ENCODE measurements at places on chromosomes 16 and 17.

- no peak for DNase-seq
These were observed 76.0 kb downstream of the ZNF778 start for GRCh38 chr16:89293276-89294143.

DNA sequence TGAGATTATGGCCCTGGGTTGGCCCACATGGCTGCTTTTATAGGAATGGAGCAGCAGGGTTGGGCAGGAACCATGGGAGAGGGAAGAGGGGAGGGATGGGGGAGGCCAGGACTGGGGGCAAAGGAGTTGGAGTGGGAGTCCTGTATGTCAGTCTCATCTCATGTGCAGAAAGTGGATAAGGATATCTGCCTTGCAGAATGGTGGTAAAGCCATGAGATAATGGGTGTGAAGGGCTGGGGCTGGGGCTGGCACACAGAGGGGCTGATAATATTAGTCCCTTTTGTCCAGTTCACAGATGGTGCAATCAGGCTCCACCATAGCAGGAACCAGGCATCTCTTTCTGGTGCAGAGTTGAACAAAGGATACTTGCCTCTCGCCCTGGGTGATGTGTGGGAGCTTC lies 101.3 kb downstream of the MRM1 start:
- no peak for DNase-seq

- DNase-seq = no peak
These were observed 11.6 kb upstream of the RMI2 start for GRCh38 chr16:11333702-11334101.

GRCh38 chr16:82628088-82628423 lies 1.3 kb downstream of the CDH13 start:
- DNase-seq = peak; percentile 27

DNA sequence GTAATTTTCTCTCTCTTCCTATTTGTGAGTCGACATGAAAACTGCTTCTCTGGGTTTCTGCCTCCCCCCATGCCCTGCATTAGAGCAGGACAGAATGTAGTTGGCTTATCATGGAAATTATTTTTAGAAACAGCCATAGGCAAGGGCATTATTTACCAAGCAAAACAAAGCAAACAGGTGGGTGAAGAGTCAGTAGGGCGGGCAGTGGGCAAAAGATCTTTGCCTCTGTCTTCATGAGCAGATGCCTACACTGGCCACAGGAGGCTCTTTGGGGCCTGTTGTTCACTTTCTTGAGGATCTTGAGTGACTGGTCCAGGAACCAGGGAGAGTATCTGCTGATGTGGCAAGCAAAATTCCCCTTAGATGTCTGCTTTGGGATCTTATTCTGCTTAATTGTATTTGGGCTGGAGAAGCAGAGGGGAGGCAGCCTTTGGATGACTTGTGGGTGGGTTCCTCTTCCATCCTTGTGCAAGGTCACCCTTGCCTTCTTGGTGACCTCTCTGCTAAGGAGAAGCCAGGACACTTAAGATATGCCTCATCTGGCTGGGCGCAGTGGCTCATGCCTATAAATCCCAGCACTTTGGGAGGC lies 42.5 kb upstream of the CLEC19A start:
- DNase-seq = no peak

DNA sequence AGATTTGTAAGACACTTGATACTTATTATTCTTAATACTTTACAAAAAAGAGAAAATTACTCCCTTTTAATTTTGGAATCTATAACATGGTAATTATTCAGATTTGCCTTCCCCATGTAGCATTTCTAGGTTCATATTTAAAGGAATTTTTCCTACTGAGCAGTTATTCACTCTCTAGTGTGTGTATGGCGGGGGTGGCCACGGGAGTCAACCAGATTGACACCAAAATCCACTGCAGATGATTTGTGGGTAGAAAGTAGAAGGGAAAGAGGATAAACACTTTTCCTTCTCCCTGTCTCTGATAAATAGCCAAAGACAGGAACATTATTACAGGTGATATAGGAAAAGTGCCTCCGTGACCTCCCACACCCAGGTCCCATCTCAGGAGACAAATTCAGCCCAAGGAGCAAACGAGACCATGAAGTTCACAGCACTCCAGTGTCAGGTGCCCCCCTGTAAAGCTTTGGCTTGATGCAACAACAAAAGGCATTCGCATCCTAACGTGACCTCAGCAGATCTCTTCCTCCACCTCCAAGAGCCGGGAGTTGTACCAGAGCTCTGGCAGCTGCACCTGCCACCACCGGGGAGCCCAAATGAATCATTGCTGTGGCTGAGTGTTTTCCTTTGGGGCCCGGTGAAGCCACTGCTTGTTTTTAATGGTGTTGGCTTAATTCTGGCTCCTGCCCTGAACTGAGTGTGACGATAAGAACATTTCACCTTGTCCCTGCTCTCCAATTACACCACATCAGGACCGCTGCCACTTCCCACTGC lies 92.7 kb upstream of the NOL11 start:
- no peak for DNase-seq

- DNase-seq = no peak
These were observed 345.4 kb downstream of the SOX9 start for GRCh38 chr17:72466199-72466598.

DNA sequence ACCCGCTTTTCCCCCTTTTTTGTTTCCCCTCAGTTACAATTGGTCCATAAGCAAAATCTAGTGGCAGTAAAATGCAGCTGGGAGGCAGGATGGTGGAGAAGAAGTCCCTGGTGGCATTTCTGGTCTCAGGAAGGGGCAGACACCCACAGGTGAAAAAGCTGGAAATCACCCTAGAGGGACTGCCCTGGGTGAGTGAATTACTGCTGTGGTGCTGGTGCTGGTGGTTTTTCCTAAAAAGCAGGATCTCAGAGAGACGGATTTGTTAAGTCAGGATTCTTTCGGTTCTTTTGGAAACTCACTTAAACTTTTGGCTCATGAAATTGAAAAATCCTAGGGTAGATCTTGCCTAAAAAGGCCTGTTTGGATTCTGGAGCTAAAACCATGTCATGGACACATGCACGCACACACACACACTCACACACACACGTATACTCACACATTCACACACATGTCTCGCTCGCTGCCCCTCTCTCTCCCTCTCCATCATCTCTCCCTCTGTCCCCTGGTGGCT lies 65.8 kb downstream of the NKD1 start:
- DNase-seq = no peak

GRCh38 chr16:57042157-57043111 lies 49.9 kb upstream of the CPNE2 start:
- no peak for DNase-seq

- no peak for DNase-seq
These were observed 3.2 kb downstream of the ACSF3 start for GRCh38 chr16:89096768-89097391.

DNA sequence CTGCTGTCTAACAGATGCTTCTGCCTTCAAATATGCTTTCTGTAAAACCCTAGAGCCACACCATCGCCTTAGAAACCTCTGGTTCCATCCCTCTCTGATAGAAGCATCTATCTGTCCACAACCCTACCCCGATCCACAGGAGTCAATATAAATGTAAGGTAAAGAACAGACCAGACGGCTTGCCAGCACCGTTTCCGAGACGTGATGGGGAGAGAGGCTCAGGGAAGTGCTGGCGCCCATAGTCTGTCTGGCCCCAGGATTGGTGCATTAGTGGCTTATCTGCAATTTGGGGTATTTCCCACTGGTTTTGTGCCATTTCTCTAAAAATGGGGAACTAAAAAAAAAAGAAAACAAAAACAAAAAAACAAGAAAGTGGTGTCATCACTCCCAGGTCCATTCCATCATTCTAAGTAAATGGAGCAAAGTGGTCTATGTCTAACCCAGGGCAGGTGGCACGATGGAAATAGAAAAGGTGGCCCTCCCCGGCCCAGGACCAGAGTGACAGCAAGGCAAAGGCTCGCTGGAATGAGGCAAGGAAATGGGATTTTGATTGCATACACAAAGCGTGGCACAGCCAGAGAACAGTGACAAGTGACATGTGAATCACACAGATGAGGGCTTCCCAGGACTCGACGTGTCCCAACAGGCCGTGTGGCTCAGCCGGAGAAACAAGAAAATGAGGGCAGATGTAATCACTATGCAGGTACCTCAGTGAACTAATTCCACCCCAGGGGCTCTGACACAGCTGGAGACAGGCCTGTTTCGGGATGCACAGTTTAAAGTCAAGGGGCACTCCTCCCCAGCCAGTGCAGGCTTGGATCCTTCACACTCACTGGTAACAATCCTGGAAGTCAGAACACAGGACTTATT lies 125.6 kb downstream of the GAS7 start:
- DNase-seq = no peak

DNA sequence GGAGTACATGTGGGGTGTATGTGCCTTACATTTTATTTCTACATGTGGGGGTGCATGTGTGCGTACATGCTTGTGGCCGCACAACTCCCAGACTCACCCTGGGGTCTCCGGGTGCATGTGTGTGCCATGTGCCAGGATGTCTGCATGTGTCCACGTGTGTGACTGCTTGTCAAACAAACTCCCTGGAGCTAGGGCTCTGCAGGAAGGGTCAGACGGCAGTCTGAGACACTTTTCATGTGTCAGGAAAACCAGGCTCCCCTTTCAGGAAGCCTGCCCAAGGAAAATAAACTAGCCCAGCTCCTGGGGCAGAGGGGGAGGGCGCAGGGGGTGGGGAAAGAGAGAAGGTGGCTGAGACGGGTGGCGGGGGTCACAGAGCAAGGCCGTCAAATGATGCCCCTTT lies 44.7 kb downstream of the FZD2 start:
- no peak for DNase-seq

DNA sequence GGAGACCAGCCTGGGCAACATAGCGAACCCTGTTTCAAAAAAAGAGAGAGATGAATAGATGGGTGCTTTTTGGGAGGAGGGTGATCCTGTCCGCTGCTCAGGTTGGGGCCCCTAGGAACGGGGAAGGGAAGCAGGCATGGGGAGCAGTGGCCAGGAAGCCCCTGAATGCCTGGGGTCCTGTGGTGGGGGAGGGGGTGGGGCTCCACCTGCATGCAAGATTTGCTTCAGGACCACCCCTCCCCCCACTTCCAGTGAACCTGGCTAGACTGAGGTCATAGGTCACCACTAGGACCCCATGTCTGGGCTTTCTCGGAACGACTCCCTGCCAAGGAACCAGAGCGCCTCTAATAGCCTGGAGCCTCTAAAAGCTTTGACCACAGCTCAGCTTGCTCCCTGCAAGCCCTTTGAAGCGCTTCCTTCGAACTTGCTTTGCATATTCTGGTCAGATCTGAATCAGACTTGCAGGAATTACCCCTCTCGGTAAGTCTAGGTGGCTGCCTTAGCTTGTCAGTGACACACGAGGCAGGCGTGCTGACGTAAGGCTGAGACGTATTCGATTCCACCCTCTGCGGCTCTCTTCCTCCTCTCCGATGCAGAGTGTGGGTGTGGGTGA lies 3.7 kb downstream of the SOCS3 start:
- no peak for DNase-seq

DNA sequence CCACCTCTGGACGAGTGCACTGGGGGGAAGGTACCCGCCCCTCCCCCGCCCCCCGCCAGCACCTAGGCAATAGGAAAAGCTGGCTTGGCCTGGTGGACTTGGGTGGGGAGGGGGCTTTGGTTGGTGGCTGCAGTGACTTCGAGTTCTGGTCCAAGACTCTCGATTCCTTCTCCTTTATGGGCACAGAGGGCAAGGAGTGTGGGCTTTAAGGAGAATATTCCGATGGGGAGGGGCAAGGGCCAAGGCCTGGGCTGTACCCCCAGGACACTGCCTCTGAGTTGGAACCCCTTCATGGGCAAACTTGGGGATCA lies 409 bp downstream of the ACSF2 start:
- no peak for DNase-seq

DNA sequence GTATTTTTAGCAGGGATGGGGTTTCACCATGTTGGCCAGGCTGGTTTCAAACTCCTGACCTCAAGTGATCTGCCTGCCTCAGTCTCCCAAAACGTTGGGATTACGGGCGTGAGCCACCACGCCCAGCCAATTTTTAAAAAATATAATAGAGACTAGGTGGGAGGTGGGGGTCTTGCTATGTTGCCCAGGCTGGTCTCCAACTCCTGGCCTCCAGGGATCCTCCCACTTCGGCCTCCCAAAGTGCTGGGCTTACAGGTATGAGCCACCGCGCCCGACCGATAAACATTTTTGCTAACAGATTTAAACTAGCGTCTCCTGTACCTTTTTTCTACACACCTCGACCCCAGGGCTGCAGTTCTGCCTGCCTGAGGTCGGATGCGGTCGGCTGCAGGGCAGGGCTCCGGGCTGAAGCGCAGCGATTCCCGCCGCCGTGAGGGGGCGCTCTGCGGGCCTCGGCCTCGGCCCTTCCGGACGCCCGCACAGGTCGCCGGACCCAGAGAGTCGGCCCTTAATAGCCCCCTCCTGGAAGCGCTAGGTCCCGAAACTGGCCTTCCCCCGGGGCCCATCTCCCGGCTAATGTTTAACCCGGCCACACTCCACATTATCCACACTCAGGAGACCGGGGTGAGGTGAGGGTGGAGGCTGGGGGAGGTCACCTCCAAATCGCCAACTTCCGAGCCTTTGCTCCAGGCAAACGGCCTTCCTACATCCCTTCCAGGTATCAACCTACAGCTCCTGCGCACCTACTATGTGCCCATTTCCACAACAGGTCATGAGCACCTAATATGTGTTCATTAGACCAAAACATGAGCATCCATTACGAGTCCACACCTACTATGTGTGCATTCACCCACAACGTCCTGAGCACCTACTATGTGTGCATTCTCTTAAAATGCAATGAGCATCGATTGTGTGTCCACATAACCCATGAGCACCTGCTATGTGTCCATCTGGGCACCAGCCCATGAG lies 2.0 kb upstream of the GLIS2 start:
- DNase-seq = no peak

DNA sequence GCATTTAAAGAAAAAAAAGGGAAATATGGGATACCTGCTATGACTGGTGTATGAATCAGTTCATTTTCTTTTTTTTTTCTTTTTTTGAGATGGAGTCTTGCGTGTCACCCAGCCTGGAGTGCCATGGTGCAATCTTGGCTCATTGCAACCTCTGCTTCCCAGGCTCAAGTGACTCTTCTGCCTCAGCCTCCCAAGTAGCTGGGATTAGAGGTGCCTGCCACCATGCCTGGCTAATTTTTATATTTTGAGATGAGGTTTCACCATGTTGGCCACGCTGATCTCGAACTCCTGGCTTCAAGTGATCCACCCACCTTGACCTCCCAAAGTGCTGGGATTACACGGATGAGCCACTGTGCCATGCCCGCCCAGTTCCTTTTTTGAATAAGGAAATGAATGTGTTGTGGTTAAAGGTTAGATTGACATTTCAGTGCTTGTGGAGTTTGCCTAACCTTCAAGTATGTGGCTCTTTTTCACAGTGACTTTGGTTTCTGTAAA lies 7.7 kb downstream of the HAPSTR1 start:
- no peak for DNase-seq

All from anterior cingulate cortex (tissue), 58 donors.